ENCODE measurements at places on chromosomes 2 and 18.

- no peak for DNase-seq
Measured at GRCh38 chr2:120501591-120501990, 155.7 kb downstream of the INHBB start.

- no peak for DNase-seq
Measured at GRCh38 chr2:62688771-62689170, 16.7 kb upstream of the EHBP1 start.

- DNase-seq, result no peak
Measured at GRCh38 chr2:199223791-199224190, 233.9 kb downstream of the SATB2 start.

DNA sequence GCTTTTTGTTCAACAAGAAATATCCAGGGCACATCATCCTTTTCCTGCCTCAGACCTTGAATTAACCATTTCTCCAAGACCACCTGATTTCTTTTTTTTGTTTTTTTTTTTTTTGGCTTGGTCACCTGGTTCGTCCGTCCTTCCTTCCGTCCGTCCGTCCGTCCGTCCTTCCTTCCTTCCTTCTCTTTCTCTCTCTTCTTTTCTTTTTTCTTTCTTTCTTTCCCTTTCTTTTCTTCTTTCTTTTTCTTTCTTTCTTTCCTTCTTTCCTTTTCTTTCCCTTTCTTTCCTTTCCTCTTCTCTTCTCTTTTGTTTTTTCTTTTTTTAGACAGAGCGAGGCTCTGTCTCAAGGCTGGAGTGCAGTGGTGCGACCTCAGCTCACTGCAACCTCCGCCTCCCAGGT lies 80.7 kb downstream of the TET3 start:
- no peak for DNase-seq
